Cardiac fibroblast (primary cell): ENCODE measurements at places on chromosomes 1 and 21.

DNA sequence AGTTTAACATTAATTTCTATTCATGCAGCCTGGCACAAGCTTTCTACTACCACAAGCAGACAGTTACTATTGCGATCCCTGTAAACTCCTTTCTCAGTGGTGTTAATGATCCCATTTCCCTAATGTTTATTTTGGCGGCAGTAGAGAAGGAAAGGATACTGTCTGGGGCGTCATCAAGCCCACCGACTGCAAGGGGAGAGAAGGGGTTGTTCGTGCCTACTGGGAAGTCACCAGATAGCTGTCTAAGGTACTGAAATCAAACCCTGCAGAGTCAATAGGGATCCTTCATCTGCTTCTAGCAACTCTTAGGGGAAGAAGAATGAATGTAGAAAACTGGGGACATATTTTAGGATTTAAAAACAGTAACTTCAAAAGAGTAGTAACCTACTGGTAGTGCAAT, 95.2 kb upstream of the ADAR start:
- DNase-seq, result peak; percentile 12

DNA sequence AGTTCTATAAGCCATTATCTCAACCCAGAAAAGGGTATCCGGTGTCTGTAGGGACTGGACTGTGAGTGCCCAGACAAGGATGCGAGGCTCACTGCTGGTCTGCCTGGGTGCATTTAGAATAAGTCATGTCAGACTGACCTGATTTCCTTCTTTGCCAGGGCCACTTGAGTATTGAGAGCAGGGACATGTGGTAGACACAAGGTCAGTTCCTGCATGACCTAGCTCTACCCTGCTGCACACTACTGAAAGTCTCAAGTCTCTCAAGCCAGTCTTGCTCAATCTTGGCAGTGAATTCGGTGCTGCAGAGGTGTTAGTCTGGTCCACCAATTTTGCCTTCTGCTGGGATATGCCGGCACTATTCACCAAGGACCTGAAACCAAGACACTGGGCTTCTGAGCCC, 180.1 kb downstream of the C1orf94 start:
- DNase-seq, result no peak

DNA sequence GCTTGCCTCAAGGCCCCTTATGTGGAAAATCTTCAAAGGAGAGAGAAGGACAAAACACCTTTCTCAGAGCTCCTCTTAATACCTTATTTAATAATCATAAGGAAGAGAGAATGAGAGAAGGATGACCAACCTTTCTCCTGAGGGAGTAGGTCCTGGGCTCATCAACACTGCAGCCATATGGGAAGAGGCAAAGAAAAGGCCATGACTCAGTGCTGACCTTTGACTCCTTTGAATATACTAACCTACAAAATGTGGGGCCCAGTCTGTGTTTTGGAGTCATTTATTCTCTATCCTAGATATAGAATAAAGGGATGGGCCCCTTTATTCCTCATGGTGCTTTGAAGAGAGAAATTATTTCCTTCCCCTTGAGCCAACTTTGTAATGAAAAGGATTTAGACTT, 38.3 kb downstream of the CAMSAP2 start:
- DNase-seq, result no peak

- DNase-seq, result no peak
Observed at GRCh38 chr1:248816042-248816851, 9.5 kb downstream of the SH3BP5L start.

DNA sequence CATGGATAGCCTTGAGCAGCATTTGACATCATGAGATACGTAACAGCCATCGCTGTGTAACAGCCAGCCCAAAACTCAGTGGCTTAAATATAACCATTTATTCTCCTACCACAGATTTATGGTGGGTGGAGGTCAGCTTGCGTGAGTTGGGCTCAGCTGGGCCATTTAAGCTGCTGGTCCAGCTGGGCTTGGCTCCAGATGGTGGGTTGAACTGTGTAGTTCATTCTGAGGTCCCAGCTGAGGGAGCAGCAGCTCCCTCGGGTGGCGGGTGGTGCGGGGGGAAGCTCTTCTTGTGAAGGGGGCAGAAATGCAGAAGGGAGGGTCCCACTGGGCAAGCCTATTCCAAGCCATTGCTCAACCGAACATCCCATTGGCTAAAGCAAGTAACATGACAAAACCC, 75.9 kb downstream of the IGSF21 start:
- DNase-seq, result no peak

DNA sequence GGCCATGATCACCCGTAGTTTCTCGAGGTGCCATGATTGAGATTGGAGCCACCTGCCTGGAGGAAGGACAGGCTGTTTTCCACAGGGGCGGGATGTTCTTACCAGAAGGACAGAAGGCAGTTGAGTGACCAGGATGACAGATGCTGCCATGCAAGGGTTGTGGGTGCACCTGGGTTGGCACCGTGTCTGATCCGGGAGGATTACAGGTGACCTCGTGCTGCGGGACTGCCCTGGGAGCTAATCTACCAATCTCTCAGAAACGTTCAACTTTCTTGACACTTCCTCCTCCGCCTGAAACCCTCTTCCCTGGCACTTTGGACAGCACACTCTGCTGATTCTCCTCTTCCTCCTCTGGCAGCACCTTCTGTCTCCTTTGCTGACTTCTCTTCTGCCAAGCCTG, 13.8 kb upstream of the SLC6A9 start:
- no peak for DNase-seq

GRCh38 chr1:25864434-25864833, 5.2 kb upstream of the AUNIP start:
- no peak for DNase-seq

GRCh38 chr1:56446531-56447098, 132.7 kb downstream of the PLPP3 start:
- DNase-seq, result peak; percentile 48

GRCh38 chr1:166471359-166471758, 304.6 kb upstream of the FAM78B start:
- no peak for DNase-seq

GRCh38 chr1:12029720-12030339, 10.5 kb downstream of the MIIP start:
- DNase-seq, result no peak

GRCh38 chr1:90809093-90809492, 92.0 kb upstream of the BARHL2 start:
- DNase-seq, result no peak

GRCh38 chr1:12456979-12457378, 161.0 kb downstream of the DHRS3 start:
- peak; percentile 71 for DNase-seq

DNA sequence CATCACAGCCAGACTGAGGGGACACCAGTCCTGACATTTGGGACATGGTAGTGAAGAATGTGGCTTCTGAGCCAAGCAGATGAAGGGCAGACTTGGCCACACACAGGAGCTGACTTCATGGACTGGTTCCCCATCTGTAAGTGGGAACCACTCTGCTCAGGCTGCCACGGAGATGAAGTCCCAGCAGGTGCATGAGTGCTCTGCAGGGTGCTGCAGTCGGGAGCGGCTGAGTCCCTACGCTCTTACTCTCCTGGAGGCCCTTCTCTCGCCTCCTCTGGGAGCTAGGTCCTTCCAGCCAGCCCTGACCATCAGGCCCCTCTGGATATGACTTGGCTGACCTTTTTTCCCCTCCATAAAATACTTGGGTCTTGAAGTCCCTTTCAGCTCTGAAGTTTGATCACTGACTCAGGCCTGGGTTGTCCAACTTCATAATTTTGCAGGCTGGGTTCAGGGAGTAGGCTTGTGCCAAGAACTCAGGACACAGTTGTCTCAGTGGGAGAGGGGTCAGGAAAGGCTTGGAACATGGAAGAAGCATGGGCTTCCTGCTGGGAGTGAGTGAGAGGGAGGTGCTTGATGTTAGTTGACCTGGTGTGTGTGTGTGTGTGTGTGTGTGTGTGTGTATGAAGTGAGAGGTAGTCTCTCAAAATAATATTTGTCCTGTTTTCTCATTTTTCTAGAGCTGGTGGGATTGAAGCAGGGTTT, 21.0 kb upstream of the EPS8L3 start:
- DNase-seq, result no peak

- DNase-seq, result no peak
Observed at GRCh38 chr21:30829659-30830058, at the start of gene KRTAP7-1. KRTAP7-1 (minus strand) TSS chr21:30829759; CDS start chr21:30829698, 61 bp downstream.

DNA sequence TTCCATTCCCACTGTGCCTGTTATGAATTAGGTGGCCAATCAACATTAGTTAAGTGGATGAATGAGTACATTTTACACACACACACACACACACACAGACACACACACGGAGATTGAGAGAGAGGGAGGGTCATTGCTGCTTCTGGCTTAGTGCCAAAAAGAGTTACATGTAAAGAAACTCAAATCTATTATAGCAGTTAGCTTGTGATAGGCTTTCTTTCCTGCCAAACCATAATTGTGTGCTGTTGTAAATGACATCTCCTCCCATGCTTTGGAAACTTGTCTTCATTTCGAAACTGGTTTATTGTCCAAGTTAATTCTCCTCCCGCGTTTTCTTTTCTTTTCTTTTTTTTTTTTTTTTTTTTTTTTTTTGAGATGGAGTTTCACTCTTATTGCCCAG, 1.4 kb upstream of the MT1HL1 start:
- DNase-seq, result no peak

DNA sequence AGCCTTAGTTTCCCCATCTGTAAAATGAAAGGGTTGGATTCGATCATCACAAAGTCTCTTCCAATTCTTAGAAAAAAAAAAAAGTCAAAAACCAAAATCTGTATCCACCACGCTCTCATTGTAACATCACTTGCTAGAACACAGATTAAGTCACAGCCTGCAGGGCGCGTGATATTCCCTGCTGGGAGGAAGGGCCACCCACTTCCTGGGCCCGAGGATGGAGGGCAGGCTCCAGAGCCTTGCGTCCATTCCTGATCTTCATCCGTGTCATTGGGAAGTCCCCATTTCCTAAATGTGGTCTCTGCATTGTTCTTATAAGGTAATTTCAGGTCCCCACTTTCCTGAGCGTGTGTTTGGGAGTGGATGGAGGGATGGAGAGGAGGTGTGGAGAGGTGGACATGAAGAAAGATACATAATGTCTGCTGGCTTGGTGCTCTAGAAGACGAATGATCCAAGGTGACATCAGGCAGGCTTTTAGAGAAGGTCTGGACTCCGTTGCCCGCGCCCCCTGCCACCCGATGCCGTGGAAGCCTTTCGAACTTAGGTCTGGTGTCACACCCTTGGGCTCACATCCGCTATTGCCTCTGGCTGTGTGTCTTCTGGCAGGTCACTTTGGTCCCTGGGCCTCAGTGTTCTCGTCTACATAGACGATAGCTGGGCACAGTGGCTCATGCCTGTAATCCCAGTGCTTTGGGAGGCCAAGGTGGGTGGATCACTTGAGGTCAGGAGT, 56.1 kb downstream of the ATP5PO start:
- DNase-seq, result no peak

DNA sequence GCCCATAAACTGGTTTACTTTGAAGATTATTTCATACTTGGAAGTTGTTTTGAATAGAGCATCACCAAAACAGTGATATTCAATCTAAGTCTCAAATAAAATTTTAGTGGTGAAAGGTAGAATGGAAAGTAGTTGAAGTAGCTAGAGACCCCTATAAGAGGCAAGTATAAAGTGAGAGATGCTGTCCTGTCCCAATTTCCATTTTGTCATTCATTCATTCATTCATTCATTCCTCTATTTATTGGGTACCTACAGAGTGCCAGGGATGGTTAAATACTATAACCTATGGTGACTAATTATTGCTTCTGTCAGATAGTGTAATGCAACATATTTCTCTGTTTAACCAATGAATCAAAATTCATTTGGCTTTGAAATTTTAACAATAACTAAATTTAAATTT, 32.7 kb downstream of the RRAGC start:
- DNase-seq, result no peak

DNA sequence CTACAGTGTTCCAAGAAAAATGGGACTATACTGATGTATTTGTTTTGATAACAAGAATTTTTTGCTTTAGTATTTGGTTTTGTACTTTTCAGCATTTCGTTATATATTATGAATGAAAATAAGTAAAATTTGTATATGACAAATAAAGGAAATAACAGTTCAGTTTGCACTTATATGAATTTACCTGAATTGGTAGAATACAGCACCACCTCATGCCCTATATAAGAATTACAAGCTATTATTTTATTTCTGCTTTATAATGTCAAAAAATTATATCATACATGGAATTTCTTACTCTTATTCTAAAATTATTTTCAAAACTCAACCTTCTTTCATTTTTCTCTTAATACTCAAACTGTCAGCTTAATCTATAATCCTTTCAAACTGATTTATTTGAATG, 14.6 kb downstream of the EFCAB7 start:
- DNase-seq, result peak; percentile 42

GRCh38 chr1:77757603-77758002, 2.0 kb downstream of the USP33 start:
- DNase-seq, result peak; percentile 78
